ENCODE measurements at places on chromosomes 12 and 14. TPM values are rescaled to one million over a fixed set of nuclear protein-coding genes. Genes with fewer than 3 reads are reported as not detected.
A peak's percentile ranks its signal among the peaks of the same experiment; 100 is the strongest.

Gene MIA2
- total RNA-seq: 23.3 TPM

Gene C14orf39
- total RNA-seq: 0.33 TPM

Gene CELA1
- total RNA-seq: not detected

Gene PKP2
- total RNA-seq: 39.2 TPM

DNA sequence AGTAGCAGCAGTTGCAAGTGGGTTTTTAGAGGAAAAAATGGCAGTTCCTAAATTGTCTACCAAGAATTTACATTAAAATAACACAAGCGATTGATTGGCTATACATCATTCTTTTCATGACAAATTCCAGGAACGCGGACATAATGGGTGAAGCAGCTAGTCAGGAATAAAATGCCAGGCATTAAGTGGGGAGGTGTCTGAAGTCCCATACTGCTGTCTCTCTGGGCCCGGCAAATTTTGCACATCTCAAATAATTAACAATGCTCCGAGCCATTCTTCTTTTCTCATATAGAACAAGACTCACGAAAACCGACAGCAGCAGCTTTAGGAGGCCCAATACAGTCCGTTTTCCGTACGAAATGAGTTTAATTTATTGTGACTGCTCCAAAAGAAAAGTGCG, 696 bp downstream of the RPL36AL start:
- H3K36me3 ChIP-seq: no peaks in the 10 kb centered on the region
- H3K27ac ChIP-seq: peak overlapping the region; percentile 91
- H3K27me3 ChIP-seq: no peaks in the 10 kb centered on the region
- peaks cover 4% of the 10 kb centered on the region for H3K4me1 ChIP-seq
- H3K4me3 ChIP-seq: peak overlapping the region; percentile 80
- DNase-seq: no peak

DNA sequence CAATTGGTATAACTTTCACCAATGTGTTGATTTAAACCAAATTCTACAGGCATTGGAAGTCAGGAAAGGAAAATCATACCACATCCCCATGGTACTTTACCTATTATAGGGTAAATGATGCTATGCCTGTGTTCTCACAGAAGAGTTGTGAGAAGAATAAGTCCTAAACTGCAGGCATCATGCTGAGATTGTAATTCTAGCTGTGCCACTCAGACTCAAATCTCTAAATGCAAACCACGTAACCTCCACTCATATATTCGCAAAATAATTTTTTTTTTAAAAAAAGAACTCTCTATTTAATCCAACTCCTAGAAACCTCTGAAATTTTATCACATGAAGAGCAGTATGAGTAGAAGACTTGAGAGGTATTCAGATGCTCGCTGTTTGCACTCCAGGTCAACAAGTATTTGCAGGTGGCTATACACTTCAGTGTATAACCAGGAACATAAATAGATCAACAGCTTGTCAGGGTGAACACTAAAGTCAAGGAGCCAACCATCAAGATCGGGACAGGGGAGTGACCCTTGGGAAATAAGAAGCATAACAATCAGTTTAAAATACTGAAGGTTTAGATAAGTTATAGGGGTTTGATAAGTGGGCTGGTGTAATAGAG, 110.1 kb downstream of the SLC25A21 start:
- no peaks in the 10 kb centered on the region for H3K4me1 ChIP-seq
- H3K4me3 ChIP-seq: no peak overlapping the region
- no peaks in the 10 kb centered on the region for H3K36me3 ChIP-seq
- no peak for DNase-seq
- no peaks in the 10 kb centered on the region for H3K27me3 ChIP-seq
- no peak overlapping the region for H3K27ac ChIP-seq

Data from breast epithelium (tissue), 4 donors.